ENCODE measurements at places on chromosomes 6 and 20.

DNA sequence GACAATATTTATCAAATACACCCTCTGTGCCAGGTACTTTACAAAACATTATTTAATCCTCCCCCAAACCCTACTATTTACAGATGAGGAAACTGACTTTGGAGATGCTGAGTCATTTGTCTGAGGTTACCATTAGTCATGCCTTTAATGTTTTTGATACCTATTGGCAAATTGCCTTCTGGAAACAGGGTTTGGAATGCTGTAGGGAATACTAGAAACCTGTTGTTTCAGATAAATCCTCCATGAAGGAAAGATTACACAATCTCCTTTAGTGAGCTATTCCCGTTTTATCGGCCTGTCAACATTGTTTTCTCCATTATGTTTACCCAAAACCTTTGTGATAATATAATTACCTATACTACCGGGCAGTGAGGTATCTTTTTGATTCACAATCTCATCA lies 93.6 kb upstream of the ADGRF1 start:
- DNase-seq: no peak

DNA sequence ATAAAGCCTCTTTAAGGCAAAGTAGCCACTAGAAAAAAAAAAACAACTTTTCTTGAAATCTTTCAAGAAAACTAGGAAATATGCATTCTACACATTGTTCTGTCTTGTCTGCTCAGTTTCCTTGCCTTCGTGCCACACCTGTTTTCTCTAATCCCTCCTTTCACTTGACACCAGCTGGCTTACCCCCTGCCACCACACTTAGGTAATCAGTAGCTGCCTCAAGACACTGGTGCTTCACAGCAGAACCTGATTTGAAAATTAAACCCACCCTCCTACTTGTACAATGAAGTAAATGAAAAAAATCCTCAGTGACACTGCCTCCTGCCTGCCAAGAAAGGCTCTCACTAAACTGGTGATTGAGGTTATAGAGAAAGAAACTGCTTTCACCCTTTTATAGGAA lies 45.8 kb upstream of the SCML4 start:
- DNase-seq: no peak

- DNase-seq: no peak
These were observed at the start of gene RSPH9 for GRCh38 chr6:43644940-43645612. Gene RSPH9, plus strand, starts transcription at chr6:43645036. Its CDS starts 63 bp downstream, at chr6:43645099.

GRCh38 chr20:6855104-6855503 lies 87.6 kb downstream of the BMP2 start:
- DNase-seq: no peak

DNA sequence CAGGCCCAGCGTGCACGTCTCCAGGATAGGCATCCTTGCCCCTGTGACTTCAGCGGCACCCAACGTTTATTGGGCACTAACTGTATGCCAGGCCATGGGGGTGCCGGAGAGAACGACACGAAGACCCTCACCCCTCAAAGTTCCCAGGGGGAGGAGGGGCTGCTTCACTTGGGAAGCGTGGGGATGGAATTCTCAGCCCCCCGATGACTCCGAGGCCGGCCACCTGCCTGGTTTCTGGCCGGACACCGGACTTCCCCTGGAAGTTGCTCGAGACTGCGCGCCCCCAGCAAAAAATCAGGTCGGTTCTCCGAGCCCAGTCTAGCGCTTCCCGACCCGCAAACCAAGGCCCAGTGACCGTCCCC lies 275 bp upstream of the MAVS start:
- no peak for DNase-seq

GRCh38 chr20:5735845-5736510 lies 14.2 kb upstream of the SHLD1 start:
- DNase-seq: no peak

Data from stimulated activated CD4-positive, alpha-beta T cell treated with anti-CD3 and anti-CD28 coated beads, Interleukin-15, amount 100 ng/mL, for 1 hour (primary cell).